Thyroid gland (tissue), 4 donors: ENCODE measurements at places on chromosomes 11 and 22.

GRCh38 chr11:65879617-65880016 is at the start of gene CTSW:
Gene CTSW, plus strand, starts transcription at chr11:65879837. Its CDS starts 18 bp downstream, at chr11:65879855.
- DNase-seq, result no peak

DNA sequence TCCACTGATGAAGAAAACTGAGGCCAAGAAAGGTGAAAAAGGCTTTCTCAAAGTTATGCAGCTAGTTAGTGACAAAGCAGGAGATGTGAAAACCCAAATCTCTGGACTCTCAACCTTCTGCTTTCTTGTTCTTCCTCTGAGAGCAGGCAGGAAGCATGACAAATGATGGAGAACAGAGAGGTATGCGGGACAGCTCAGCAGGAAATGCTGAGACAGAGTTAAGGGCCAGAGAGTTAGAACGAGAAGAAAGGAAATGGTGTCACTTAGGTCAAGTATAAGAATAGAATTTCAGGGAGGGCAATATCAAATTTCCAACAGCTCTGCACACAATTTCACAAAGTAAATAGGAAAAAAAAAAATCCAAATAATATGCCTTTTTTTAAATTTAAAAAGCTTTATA is 67.6 kb upstream of the ARHGAP42 start:
- no peak for DNase-seq

DNA sequence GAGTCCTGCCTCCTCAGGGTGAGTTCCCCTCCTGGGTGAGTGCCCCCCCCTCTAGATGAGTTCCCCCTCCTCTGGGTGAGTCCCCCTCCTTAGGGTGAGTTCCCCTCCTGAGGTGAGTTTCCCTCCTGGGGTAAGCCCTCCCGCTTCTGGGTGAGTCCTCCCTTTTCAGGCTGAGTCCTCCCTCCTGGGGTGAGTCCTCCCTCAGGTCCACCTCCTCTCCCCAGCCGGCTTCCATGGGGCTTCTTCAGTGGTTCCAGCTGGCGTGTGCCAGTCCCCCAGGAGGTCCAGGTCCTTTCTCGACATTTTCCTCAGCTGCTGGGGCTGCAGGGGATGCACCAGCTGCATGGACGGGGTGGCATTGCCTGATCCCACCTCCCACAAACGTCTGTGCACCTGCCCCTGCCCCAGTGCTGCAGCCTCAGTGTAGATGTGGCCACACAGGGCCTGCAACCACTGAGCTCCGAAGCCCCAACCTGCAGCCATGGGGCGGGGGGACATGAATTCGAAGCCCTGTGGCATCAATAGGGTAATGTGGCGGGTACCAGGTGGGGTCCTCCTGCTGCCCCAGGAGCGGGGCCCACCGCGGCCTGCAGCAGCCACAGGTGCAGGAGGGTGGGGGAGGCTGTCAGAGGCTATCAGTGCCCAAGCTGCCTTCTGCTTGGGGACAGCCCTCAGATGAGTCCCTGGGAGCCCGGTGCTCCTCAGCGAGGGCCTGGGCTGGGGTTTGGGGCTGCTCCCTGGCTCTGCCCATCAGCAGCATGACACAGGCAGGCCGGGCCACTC is 101.3 kb upstream of the FGF3 start:
- no peak for DNase-seq

GRCh38 chr22:29056472-29056871 is 5.2 kb downstream of the C22orf31 start:
- no peak for DNase-seq

DNA sequence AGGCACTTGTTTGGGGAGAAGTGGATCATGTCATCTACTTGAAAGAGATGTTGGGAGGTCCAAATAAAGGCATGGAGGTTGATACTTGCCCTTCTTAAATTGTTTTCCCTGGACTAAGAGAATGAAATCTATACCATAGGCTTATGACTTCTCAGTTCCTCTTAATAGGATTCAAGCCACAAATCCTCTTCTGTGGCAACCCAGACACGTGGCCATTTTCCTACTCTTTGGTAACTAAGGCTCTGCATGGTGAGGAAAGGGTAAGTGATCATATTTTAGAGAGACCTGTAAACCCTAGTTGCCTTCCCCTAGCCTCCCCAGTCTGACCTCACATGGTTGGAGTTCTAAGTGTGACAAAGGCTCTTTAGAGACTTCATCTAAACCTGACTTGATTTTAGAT is 72.9 kb upstream of the CD44 start:
- DNase-seq, result no peak
